ENCODE measurements at places on chromosomes 5 and 9. TPM values are rescaled to one million over a fixed set of nuclear protein-coding genes. Genes with fewer than 3 reads are reported as not detected.

Gene BARHL1
- not detected for polyA plus RNA-seq

DNA sequence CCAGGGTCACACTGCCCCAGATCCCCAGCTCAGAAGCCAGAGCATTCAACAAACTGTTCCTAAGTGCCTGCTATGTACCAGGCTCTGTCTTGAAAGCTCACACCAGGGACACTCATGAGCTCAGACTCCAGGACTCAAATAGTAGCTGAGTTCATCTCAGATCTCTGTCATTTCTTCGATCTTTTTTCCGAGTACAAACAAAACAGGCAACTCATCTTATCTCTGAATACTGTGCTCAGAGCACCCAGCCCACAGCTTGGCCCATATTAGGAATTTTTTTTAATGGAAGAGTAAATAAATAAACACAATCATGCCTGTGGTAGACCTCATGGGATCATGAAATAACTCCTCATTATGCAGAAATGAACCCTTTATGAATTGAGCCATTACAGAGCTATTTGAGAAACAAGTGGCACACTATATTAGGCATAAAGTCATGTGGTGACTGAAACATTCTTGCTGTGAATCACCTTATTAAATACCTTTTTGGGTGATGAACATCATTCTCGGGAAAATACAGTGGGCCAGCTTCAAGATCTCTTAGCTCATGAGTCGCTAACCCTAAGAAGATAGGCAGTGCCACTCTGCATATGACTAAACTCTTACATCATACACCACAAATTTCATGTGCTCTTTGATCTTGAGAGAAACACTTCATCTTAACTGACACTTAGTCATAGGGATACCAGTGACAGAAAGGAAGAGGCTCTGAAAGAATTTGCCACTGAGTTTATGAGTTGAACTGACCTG lies 9.9 kb downstream of the SH3RF2 start:
- DNase-seq, result peak; percentile 45

- DNase-seq, result no peak
Observed at GRCh38 chr9:93996863-93997262, 41.7 kb upstream of the BARX1 start.

Gene MINAR2
- not detected for polyA plus RNA-seq

DNA sequence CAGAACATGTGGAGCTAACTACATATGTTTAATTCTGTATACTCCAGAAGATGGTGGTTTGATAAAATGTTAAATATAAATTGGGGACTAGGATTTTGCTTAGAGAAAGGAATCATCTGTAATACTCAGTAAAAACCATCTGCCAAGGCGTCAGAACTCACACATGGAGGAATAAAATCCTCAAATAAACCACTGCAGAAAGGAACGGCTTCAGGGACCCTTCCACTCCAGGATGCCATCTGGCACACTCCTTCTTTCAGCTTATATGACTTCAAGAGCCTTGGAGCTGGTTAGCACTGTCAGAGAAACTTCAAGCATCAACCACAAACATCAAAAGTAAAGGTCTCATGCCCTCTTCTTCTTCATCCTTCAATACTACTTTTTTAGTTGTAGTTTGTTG lies 360.6 kb downstream of the PLK2 start:
- no peak for DNase-seq

DNA sequence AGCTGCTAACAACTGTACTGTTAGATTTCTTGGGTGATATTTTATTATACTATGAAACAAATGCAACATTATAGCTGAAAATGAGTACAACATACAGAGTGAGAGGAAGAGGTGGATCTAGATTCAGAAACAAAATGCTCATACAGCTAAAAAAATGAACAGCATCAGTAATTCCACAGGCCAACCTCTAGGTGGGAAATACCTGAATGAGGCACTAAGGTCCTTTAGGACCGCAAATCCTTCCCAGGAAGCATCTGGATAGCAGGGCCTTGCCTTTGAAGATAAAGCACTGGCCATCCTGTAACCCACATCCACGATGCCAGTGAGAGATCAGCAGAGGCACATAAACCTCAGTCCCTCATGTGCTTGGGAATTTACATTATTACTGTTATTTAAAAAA lies 310.8 kb downstream of the YTHDC2 start:
- no peak for DNase-seq

GRCh38 chr5:39816866-39817265 lies 392.1 kb upstream of the DAB2 start:
- DNase-seq, result no peak

Gene OMD
- polyA plus RNA-seq, result 11.7 TPM

GRCh38 chr9:90037146-90037797 lies 432.5 kb downstream of the GADD45G start:
- DNase-seq, result no peak

- no peak for DNase-seq
Observed at GRCh38 chr9:2955575-2955974, 111.7 kb upstream of the PUM3 start.

Gene EGFLAM
- polyA plus RNA-seq, result 3.9 TPM

Gene QSOX2
- polyA plus RNA-seq, result 4.5 TPM

- peak; percentile 11 for DNase-seq
Observed at GRCh38 chr9:138122201-138122600, 244.6 kb downstream of the CACNA1B start.

- DNase-seq, result no peak
Observed at GRCh38 chr5:95027151-95027721, 257.7 kb downstream of the MCTP1 start.

DNA sequence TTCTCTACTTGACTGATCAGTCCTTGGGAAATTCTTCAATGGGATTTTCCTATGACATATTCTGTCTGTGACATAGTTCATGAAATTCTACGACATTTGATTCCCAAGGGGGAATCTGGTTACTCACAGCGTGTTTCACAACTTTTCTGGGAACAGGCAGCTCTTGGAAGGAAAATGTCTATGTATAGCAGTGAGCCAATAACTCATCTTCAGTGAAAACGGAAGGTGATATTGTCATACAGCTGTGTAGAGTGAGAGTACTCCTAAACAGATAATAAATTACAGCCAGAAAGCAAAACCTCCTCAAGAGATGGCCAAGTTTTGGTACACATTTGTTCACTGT lies 91.4 kb downstream of the C9orf152 start:
- DNase-seq, result no peak

GRCh38 chr5:83368835-83369234 lies 102.7 kb upstream of the VCAN start:
- no peak for DNase-seq

Gene CDH9
- polyA plus RNA-seq, result not detected

- no peak for DNase-seq
Observed at GRCh38 chr5:14206028-14206725, 63.0 kb downstream of the TRIO start.
